Activated gamma-delta T cell (primary cell): ENCODE measurements at places on chromosomes 16 and 17.

GRCh38 chr16:64711026-64711425 is 410.8 kb downstream of the CDH11 start:
- no peak for DNase-seq

DNA sequence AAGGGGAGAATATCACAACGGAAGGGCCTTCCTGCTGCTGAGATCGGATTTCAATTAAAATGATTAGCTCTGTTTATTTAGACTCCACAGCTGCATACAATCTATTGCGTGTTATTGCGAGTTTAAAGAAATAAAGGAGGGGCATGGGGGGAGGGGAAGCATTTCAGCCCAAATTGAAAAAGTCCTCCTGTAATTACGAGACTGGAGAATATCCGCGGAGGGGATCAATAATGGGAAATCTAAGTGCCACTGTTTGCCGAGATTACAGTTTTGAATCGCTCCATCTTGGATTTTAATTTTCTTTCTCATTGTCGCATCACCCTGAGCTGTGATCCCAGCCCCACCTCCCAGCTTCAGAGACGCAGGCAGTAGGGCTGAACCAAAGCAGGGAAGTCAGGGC is 15.7 kb upstream of the RPL38 start:
- DNase-seq: no peak

DNA sequence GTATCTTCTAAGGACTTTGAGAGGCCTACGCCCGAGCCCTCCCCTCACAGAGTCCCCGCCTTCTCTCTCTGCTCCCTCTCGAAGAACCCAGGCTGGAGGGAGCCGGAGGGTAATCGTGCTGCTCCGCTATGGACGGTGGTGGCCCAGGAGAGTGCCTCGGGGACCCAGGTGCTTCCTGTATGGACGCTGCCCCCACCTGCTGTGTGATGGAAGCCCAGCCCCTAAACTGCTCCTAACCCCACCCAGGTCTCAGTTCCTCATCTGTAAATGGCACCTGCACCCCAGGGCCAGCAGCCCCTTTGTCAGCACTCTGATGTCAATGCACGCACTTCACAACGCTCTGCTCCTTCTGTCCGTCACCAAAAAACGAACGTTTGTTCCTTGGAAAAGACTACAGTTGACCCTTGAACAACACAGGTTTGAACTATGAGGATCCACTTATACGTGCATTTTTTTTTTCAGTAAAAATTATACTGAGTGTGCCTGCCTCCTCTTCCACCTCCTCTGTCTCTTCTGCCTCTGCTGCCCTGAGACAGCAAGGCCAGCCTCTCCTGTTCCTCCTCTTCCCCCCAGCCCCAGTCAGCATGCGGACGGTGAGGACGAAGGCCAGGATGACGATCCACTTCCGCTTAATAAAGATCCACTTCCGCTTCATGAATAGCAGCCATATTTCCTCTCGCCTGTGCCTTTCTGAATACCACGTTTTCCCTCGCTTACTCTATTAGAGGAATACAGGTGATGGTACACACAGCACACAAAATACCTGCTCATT is 118.3 kb downstream of the BANP start:
- DNase-seq: no peak

- DNase-seq: no peak
Observed at GRCh38 chr17:76166906-76167305, 25.9 kb upstream of the FOXJ1 start.

GRCh38 chr16:52497067-52497816 is 49.7 kb downstream of the TOX3 start:
- no peak for DNase-seq

DNA sequence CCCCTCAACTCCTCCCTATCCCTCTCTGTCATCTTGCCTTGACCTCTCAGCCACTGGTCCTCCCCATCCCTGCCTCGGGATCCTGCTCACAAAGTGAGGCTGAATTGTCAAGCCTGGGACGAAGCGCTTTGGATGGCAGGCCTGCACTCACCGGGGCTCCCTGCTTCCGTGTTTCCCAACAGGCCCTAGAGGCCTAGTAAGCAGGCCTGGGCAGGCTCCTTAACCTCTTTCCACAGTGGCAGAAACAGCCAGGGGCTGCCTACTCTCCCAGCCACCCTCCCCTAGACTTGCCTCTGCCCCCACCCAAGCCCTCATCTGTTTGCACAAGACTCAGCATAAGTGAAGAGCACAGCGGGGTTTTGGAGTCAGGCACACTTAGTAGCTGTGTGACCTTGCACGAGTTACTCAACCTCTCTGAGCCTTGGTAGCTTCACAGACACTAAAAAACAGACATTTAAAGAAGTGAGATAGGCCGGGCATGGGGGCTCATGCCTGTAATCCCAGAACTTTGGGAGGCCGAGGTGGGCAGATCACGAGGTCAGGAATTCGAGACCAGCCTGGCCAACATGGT is 5.0 kb upstream of the FADS6 start:
- DNase-seq: no peak

DNA sequence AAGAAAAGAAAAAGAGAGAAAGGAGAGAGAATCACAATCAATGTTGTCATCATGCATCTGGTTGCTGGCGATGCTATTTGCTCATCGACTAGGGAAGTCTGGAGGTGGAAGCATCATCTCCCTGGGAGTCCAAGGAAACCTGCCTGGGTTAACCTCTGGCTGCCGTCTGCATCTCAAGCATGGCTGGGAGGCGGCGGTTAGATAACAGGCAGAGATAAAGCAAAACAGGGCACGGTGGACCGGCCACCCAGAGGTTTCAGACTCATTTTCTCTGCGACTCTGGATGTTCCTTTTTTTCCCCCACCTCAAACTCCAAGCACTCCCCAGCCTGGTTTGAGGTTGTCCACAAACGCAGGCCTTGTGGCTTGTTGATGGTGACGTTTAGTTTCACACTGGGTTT is 161.2 kb downstream of the ENGASE start:
- no peak for DNase-seq

GRCh38 chr17:3594051-3594800 is 15.0 kb downstream of the TRPV1 start:
- DNase-seq: no peak

DNA sequence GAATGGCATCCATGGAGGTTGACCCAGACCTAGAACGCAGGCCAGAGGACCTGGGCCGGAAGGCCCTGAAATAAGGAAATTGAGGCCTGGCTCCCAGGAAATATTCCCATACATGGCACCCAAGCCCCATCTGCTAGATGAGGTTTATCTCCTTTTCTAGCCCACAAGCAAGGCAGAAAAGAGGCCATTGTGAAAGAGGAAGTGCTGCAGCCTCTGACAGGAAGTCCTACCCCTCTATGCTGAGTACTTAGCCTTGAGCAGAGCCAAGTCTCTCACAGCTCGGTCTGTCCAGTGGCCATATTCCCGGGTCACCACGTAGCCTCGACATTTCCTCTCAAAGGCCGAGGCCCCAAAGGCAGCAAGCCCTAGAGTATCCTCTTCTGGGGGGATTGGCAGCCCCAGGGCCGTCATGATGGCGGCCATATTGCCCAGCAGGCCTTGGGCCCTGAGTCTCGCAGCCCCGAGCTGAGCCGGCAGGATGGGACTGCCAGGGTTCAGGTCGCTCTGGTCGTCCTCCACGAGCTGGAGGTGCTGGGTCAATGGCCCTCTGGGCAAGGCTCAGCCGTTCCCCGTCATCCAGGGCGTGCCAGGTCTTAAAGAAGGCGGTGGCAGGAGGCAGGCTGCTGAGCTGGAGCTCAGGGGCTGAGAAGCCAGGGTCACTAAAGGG is 7.8 kb downstream of the CTF1 start:
- no peak for DNase-seq

DNA sequence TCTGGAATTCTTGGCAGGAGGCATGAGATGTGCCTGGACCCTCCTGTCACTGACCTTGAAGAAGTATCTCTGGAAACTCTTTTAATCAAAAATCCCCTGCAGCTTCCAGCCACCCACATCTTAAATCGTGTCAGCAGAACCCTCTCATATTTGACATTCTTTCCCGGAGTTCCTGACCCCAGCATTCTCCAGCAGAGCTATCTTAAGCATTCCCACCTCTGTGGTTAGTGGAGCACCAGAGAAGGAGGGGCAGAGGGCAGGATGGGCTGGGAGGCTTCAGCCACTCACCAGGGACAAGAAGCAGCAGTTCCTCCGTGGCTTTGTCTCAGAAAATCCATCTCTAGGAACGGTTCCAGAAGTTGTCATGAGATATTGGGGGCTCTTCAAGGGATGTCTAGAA is 149.9 kb downstream of the RGS9 start:
- DNase-seq: no peak

GRCh38 chr16:4692460-4693295 is 684 bp upstream of the NUDT16L1 start:
- DNase-seq: no peak

GRCh38 chr17:1727876-1728630 is 3.5 kb downstream of the WDR81 start:
- DNase-seq: no peak

- DNase-seq: no peak
Observed at GRCh38 chr17:48997103-48997826, at the start of gene IGF2BP1. IGF2BP1 (plus strand) TSS chr17:48997385; CDS start chr17:48997746, 361 bp downstream.

DNA sequence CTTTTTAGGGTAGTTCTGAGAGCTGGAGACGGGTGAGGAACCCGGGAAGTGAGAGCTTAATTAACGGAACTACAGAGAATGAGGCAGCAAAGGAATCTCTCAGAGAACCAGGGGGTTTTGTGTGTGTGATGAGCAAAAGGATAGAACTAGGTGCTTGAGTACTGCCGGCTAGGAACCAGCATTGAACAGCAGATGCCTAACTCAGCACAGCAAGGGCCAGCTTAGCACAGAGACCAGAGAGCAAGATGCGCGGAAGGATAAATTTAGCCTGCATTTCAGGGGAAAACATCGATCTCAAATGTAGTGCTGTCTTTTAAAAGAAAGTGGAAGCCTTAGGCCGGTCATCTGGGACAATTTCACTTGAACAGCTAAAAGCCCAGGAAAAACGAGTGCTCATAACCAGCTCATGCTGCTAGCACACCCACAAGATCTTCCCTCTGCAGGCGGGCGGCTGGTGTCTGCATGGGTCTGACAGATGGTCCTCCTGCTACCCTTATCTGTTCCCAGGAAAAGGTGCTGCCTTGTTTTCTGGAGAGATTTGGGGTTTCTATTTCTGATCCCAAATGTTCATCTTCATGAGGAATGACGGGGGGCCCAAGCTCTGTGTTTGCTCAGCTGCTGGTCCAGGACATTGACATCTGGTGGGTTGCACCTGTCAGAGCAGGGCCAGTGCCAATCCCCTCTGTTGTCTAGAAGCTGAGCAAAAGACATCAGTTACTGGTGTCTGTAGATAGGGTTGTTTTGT is 103.9 kb downstream of the SOCS1 start:
- DNase-seq: no peak

DNA sequence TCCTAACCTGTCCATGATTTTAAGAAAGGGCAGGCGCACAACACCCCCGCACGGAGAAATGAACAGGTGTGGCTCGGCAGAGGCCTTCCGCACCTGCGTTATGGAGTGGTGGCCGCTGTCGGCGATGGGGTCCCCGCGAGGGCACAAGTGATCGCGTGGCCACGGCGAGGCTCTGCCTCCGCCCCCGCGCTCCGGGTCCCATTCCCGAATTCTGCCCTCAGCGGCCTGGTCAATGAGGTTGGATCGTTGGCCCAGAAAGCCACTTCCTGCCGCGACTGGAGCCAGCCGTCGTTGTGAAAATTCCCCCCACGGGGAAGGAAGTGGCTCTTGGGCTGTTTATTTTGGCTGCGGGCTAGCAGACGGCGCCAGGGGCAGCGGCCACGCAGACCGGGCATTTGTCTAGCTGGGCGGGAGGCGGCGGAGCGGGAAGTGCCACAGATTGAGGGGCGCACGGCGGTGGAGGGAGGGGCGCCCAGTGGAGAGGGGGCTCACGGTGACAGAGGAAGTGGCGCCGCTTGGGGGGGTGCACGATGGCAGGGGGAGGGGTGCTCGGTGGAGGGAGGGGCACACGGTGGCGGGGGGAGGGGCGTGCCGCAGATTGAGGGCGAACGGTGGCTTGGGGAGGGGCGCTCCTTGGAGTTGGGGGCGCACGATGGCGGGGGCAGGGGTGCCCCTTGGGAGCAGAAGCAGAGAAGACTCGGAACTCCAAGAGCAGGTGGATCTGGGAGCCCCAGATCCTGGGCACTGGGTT is 25.0 kb downstream of the MRC2 start:
- no peak for DNase-seq

DNA sequence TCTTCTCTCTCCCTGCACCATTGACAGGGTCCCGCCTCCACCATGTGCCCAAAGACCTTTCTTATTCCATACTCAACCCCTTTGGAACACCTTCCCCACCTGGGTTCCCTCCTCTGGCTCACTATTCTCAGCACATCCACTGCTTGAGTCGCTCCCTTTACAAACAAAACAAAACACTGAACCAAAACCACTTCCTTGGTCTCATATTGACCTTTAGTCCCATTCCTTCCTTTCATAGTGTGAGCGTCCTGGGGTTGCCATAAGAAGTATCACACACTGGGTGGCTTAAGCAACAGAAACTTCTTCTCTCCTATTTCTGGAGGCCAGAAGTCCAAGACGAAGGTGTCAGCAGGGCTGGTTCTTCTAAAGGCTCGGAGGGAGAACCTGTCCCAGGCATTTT is 6.1 kb upstream of the TNRC6C start:
- DNase-seq: no peak

DNA sequence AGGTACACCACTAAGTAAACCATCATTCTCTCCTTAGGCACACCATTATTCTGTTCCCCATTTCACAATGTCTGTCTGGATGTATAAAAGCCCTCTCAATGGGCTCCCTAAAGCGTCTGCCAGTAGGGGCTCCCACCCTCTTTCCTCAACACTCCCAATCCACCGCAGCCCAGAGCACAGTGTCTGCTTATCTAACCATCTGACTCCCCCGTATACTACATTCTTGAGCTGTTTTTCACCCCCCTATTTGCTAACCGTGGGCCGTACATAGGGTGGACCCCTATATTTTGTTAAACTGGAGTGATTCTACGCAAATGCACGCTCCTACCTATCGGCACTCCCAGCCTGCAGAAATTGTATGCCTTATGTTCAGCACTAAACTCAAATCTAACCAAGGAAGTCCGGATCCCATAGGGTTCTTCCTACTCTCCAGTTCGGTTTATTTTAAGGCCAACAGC is 685 bp upstream of the PSMD3 start:
- no peak for DNase-seq

DNA sequence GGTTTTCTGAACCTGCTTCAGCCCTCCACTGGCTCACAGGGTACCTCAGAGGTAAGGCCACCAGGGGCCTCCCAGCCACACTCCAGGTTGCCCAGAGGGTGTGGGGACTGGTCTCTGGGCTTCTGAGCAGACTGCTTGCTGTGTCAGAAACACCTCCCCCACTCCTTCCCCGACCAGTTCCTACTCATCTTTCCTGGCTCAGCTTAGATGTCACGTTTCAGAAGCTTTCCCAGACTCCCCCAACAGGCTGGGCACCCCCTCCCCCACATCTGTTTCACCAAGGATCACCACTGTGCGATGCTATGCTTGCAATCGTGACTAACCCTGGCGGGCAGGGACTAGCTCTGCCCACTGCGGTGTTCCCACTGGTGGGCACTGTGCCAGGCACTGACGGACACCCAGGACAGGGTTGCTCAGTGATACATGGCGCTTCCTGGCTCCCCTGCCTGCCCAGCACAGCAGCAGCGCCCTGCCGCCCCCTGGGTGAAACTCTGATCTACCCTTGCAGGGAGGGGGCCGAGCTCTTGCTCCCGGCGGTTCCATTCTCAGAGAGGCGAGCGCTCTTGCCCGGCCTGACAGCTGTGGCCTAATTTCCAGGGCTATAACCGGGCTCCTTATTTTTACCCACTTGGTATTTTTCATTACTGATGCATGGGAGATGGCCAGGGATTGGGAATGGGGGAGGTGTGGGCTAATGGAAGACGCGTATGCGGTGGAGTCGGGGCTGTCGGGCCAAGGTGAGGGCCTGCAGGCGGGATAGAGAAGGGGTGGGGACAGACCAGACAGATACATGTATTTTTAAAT is 29.4 kb upstream of the MTSS2 start:
- DNase-seq: no peak

- DNase-seq: no peak
Observed at GRCh38 chr16:66580605-66581209, 1.4 kb downstream of the CMTM2 start.
